ENCODE measurements at places on chromosomes 2 and 18. TPM values are rescaled to one million over a fixed set of nuclear protein-coding genes. Genes with fewer than 3 reads are reported as not detected.
A peak's percentile ranks its signal among the peaks of the same experiment; 100 is the strongest.

- no peaks in the 10 kb centered on the region for H3K27me3 ChIP-seq
- H3K27ac ChIP-seq, result peak overlapping the region; percentile 7
- DNase-seq, result no peak
These were observed 262.0 kb downstream of the MEIS1 start for GRCh38 chr2:66696886-66697285.

- H3K27ac ChIP-seq, result no peak overlapping the region
- H3K36me3 ChIP-seq, result no peaks in the 10 kb centered on the region
- no peaks in the 10 kb centered on the region for H3K27me3 ChIP-seq
- no peaks in the 10 kb centered on the region for H3K4me1 ChIP-seq
These were observed 208.4 kb downstream of the LNPK start for GRCh38 chr2:175793648-175794047.

DNA sequence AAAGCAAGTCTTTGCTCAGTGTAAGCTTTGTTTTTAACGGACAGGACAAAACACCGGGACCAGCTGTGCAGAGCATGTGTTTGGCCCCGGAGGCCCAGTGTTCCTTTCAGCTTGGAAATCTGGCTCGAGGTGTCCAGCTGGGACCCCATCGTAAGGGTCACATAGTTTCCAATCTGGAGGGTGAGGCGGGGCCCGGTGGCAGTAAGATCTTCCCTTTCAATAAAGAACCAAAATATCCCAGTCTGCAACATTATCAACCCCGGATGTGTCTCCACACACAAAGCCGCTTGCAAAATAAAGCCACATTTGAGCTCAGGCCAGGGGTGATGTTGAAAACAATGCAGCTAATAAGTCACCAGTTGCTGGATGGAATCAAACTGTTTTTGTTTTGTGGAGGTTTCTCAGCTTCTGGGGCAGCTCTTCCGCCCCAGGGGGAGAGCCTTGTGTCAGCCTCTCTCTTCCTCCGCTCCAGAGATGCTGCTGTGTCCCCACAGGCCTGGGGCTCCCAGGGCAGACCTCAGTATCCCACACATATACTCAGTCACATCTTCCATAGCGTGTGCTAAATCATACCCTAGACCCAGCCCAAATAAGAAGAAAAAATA is 138.6 kb upstream of the GLI2 start:
- no peaks in the 10 kb centered on the region for H3K4me1 ChIP-seq
- H3K27ac ChIP-seq, result no peak overlapping the region
- no peak overlapping the region for H3K4me3 ChIP-seq
- no peaks in the 10 kb centered on the region for H3K27me3 ChIP-seq
- H3K36me3 ChIP-seq, result no peaks in the 10 kb centered on the region
- no peak for DNase-seq

DNA sequence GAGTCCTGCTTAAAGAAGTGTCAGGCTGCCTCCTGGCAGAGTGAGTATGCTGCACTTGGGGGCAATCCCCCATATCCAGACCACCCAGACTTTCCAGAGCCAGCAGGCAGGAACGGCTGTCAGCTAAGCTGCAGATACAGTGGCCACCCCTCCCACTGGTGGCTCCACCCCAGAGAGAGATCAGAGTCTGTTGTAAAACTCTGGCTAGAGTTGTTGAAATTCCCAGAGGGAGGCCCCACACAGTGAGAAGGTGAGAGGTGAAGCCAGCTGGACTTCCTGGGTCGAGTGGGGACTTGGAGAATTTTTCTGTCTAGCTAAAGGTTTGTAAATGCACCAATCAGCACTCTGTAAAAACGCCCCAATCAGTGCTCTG is 533.8 kb upstream of the ACVR2A start:
- no peak overlapping the region for H3K27ac ChIP-seq
- no peaks in the 10 kb centered on the region for H3K27me3 ChIP-seq

DNA sequence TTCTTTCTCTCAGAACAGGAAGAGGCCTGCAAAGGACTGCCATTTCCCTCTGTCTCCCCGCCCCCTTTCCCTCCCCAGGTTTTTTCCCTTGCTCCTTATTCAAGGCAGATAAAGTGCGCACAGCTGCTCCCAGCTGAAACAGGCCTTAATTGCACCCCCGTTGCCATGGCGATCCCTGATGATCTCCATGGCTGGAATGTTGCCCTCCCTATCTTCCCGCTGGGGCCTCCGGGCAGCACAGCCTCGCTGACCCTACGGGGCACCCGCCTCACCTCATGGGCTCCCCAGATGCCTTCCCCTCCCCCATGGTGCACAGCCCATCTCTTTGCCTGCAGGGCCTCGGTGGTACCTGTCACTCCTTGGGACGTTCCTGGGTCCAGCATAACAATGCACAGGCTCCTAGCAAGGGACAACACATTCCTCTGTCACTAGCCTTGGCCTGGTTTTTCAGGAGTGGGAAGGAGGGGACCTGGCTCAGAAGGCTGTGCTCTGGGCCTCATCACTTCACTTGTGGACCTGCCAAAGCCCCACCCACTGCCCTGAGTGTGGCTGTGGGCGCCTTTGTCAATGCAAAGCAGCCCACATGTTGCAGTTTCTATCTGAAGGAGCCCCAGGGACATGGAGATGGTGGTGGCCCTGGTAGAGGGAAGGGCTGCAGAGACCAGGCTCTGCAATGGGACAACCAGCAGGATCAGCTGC is 115.0 kb downstream of the CELF4 start:
- peaks cover 36% of the 10 kb centered on the region for H3K4me1 ChIP-seq
- no peaks in the 10 kb centered on the region for H3K27me3 ChIP-seq
- H3K27ac ChIP-seq, result peak overlapping the region; percentile 86
- DNase-seq, result peak; percentile 87
- H3K36me3 ChIP-seq, result no peaks in the 10 kb centered on the region

DNA sequence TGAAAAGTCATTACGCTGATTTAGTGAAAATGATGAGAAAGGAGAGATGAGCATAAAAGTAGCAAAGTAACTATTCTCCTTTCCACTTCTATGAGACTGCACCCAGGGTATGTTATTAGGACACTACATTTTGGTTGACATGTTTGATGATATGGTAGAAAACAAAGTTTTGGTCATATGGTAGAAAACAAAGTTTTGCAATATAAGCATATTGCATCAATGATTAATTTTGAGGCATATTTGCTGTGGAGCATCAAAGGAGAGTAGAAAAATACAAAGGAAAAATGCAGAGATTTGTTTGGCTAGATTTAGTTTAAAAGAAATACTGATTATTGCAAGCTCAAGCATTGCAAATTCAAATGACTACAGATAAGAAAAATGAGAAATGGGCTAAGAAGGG is 182.1 kb downstream of the KCNH7 start:
- no peaks in the 10 kb centered on the region for H3K4me1 ChIP-seq
- no peaks in the 10 kb centered on the region for H3K36me3 ChIP-seq
- no peak overlapping the region for H3K27ac ChIP-seq
- no peak overlapping the region for H3K4me3 ChIP-seq
- H3K27me3 ChIP-seq, result no peaks in the 10 kb centered on the region
- no peak for DNase-seq

DNA sequence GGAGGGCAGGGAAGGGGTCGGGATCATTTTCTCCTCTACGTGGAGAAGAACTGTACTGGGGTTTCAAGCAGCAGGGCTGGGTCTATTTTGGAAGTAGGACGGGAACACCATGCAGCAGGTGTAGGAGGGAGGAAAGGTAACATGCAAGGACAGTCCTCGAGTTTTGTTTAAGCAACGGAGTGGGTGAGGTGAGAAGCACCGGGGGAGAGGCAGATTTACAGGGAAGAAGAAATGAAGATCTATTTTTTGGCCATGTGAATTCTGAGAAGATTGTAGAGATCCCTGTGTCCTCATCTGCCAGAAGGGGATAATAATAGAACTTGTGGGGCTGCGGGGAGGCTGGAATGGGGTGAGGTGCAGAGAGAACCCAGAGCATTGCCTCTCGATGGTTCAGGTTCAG is 85.6 kb downstream of the INPP5D start:
- H3K36me3 ChIP-seq, result no peaks in the 10 kb centered on the region
- DNase-seq, result no peak
- H3K4me3 ChIP-seq, result no peak overlapping the region
- no peaks in the 10 kb centered on the region for H3K4me1 ChIP-seq
- no peak overlapping the region for H3K27ac ChIP-seq

GRCh38 chr2:589281-590130 is 87.7 kb downstream of the TMEM18 start:
- H3K27ac ChIP-seq, result no peak overlapping the region
- no peak overlapping the region for H3K4me3 ChIP-seq
- no peaks in the 10 kb centered on the region for H3K36me3 ChIP-seq
- no peaks in the 10 kb centered on the region for H3K27me3 ChIP-seq
- peaks cover 7% of the 10 kb centered on the region for H3K4me1 ChIP-seq

GRCh38 chr2:82913566-82913965 is 1545.5 kb downstream of the SUCLG1 start:
- no peak overlapping the region for H3K4me3 ChIP-seq
- no peaks in the 10 kb centered on the region for H3K36me3 ChIP-seq
- no peaks in the 10 kb centered on the region for H3K4me1 ChIP-seq
- no peaks in the 10 kb centered on the region for H3K27me3 ChIP-seq
- no peak for DNase-seq
- H3K27ac ChIP-seq, result no peak overlapping the region

DNA sequence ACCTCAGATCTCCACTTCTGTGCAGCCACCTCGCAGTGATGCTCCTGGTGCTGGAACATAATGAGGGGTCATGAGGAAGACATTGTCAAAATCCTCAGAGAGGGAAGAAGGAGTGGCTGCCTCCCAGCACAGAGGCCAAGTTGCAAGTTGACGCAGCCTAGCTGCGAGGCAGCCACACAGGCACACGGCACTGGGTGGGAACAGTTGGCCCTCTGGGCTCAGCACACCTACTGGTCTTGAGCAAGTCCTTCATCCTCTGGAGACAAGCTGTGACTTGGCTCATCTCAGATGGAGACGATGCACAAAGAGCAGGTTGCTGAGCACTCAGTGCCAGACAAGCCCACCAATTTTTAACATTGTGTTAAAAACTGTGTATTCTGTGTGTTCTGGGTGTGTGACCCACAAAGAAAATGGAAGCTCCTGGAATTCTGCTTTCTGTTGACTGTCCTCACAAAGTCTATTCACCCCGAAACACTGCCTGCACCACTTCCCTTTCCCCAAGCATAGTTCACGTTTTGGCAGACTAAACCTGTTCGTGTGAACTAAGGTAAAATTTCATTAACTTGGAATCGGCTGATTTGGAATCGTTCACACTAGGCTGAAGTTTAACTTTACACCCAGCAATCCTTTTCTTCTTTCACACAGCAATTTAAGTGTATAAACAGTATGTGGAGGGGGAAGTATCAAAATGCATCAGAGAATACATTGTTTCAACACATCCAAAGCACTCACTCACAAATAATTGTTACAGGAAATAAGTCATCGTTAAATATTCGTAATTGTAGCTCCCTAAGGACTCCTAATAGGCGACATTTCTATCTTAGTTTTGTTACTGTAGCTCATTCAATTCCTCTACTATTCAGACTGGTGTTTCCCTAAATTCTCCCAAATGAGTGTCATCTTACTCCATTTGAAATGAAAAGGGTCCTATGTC is 266.6 kb upstream of the ID2 start:
- peak overlapping the region; percentile 61 for H3K27ac ChIP-seq
- no peaks in the 10 kb centered on the region for H3K36me3 ChIP-seq
- no peak for DNase-seq
- H3K27me3 ChIP-seq, result no peaks in the 10 kb centered on the region
- peaks cover 35% of the 10 kb centered on the region for H3K4me1 ChIP-seq

- no peaks in the 10 kb centered on the region for H3K36me3 ChIP-seq
- DNase-seq, result no peak
- no peak overlapping the region for H3K27ac ChIP-seq
- H3K4me3 ChIP-seq, result no peak overlapping the region
- H3K27me3 ChIP-seq, result peaks cover 48% of the 10 kb centered on the region
- peaks cover 13% of the 10 kb centered on the region for H3K4me1 ChIP-seq
These were observed 2.8 kb upstream of the KCTD1 start for GRCh38 chr18:26550998-26551694.

DNA sequence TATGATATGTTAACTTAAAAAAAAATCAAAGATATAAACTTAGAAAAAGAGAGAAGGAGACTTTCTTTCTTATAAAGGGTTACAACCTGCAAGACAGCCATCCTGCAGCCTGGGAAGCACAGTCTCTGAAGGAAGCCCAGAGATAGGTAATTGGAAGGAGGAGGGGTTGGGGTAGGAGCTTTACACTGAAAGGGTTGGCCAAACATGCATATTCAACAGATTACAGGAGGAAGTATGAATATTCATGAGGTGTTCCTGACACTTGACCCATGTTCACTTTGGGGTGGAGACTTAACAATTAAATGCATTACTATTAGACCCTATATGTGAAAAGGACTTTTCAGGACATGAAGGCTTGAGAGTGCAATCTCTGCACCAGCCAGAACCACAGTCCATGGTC is 71.7 kb upstream of the CDH2 start:
- no peaks in the 10 kb centered on the region for H3K36me3 ChIP-seq
- no peaks in the 10 kb centered on the region for H3K4me1 ChIP-seq
- H3K4me3 ChIP-seq, result no peak overlapping the region
- no peaks in the 10 kb centered on the region for H3K27me3 ChIP-seq
- DNase-seq, result no peak
- no peak overlapping the region for H3K27ac ChIP-seq

- H3K27me3 ChIP-seq, result no peaks in the 10 kb centered on the region
- no peaks in the 10 kb centered on the region for H3K36me3 ChIP-seq
- peaks cover 2% of the 10 kb centered on the region for H3K4me1 ChIP-seq
- no peak overlapping the region for H3K4me3 ChIP-seq
- no peak for DNase-seq
These were observed 6.5 kb downstream of the NAGK start for GRCh38 chr2:71074893-71075395.

DNA sequence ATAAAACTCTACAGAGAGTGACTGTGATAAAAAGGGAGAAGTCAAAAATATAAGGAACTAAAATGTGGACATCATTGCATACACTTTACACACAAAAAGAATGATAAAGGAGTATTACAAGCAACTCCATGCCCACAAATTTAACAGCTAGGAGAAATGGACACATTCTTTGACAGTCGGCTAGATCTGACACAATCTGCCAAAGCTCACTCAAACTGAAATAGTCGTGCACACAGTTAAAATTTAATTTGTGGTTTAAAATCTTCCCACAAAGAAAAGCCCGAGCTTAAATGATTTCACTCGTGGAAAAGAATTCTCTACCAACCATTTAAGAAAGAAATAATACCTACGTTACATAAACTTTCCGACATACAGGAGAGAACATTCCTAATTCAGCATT is 132.4 kb downstream of the ZAP70 start:
- H3K36me3 ChIP-seq, result no peaks in the 10 kb centered on the region
- H3K27ac ChIP-seq, result no peak overlapping the region
- H3K4me3 ChIP-seq, result no peak overlapping the region
- no peaks in the 10 kb centered on the region for H3K27me3 ChIP-seq
- DNase-seq, result no peak

SFTPB gene
- 1.1 TPM for polyA plus RNA-seq

FKBP7 gene
- 113 TPM for polyA plus RNA-seq

RSAD2 gene
- polyA plus RNA-seq, result 1.1 TPM

C18orf54 gene
- 1.1 TPM for polyA plus RNA-seq

MC2R gene
- polyA plus RNA-seq, result not detected
